ENCODE measurements at places on chromosomes 1 and 21.
A peak's percentile ranks its signal among the peaks of the same experiment; 100 is the strongest.

DNA sequence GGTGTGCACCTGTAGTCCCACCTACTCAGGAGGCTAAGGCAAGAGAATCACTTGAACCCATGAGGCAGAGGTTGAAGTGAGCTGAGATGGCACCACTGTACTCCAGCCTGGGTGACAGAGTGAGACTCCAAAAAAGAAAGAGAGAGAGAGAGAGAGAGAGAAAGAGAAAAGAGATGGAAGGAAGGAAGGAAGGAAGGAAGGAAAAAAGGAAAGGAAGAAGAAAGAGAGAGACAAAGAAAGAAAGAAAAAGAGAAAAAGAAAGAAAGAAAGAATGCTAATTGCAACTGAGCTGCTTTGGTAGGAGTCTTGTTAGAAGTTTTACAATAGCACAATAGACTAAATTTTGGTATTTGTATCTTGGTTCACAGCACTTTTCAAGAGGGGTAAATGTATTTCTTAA is 25.7 kb downstream of the TESK2 start:
- DNase-seq = no peak

DNA sequence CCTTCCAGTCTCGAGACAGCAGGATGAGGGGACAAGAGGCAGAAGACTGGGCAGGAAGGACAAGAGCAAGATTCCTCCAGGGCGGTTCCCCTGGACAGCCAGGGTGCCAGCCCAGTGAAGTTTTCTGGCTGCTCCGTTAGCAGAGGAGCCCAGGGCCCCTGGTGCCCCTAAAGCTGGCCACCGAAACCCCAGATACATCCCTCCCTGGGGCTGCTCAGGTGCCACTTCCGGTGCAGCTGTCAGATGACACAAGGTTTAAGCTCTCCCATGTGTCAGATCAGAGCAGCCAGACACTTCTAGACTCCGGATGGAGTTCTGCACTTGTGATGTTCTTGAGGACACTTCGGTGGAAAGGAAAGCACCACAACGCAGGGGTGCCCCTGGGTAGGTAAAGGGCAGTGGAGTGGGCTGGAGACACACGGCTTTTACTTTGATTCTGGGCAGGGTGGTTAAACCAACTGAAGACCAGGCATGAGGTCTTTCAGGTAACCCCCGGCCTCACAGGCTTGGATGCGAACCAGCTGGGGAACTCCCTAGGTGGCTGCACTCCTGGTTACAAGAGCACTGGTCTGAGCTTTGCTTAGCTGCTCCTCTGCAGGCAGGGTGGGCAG is 85.7 kb downstream of the ITPKB start:
- DNase-seq = no peak

GRCh38 chr1:117585086-117585485 is 20.8 kb upstream of the TENT5C start:
- no peak for DNase-seq

- DNase-seq = no peak
These were observed 71.3 kb downstream of the HLX start for GRCh38 chr1:220950576-220950975.

GRCh38 chr1:47616906-47617305 is 179.1 kb downstream of the FOXD2 start:
- no peak for DNase-seq

GRCh38 chr21:17139696-17140095 is 373.1 kb upstream of the CXADR start:
- no peak for DNase-seq

DNA sequence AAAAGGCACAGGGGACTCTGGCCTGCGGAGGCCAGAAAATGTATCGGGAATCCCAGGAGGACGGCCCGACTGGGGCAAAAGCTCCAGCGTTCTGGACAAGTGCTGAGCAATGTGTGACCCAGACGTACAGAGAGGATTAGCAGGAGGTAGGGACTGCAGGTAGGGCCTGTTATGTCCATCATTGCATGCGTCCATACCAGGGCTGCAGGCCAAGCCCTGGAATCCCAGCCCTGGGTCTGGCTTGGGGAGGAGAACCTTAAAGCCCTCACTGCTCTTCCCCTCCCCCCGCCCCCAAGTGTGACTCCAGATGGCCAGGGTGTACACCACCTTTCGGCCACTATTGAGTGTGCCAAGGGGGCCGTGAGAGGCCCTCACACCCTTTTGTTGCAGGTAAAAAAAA is 2.0 kb downstream of the RNF207 start:
- no peak for DNase-seq

GRCh38 chr1:40802742-40803113 is 19.1 kb downstream of the KCNQ4 start:
- DNase-seq = no peak

DNA sequence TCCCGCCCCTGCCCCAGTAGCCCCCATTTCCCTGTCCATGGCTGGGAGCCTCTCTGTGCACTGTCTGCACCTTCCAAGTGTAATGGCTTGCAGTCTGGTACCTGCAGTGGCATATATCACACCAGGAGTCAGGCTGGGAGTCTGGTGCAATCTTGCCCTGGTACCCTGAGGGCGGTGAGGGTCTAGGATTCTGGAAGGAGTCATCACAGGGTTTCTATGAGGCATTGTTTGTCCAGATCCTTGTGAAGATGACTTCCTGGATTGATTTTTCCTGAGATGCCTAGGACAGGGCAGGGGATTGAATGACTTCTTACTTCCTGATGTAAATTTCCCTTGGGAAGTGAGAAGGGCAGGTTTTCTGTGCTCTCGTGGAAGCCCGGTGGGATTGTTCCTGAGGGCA is 5.9 kb upstream of the PKP1 start:
- no peak for DNase-seq

GRCh38 chr1:154607106-154607608 is 829 bp downstream of the ADAR start:
- DNase-seq = no peak

DNA sequence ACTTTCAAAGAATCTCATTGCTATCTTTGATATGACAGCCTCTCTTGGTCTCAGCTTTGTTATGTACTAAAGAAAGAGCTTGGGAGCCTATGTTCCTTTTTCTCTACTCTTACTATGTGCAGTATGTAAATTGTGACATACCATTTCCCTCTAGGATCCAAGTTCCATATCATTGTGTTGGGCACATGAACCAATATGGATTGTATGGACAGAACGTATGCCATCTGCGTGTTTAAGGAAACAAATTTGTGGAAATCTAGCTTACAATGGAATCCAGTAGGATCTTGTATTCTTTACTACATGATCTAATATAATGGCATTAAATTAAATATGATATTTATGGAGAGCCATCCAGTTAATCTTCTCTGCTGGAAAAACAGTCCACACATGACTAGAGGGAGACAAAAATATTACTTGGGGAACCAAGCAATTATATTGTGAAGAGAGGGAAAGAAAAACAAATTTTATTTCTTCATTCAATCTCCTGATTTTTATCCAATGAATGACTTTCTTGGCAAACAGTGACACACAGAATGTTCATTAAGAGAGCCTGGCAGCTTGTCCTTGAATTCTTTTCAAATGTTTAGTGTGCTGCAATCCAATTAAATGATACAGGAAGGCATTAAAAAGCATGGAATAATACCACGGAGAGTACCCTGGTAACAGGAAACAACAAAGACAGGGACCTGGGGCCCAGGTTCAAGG is 106.5 kb upstream of the DAB1 start:
- no peak for DNase-seq

- DNase-seq = no peak
These were observed 37.4 kb downstream of the CFAP74 start for GRCh38 chr1:1966071-1966740.

GRCh38 chr21:41722052-41723018 is 44.5 kb downstream of the RIPK4 start:
- no peak for DNase-seq

DNA sequence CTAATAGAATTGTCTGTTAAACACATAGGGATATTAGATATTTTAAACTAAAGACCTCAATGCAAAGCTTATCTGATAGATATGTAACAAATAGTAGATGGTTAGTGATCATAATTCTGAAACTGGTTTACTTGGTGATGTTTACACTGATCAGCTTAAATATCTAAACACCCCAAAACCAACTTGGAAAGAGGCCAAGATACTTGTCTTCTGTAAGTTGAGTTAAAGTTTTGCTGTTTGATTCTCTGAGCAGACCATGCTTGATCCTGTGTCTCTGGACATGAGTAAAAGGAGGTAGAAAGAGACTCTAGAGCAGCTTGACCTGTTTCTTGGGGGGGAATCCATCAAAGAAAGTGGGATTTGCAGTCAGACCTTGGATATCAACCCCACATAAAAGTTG is 107.5 kb downstream of the NEK7 start:
- no peak for DNase-seq

DNA sequence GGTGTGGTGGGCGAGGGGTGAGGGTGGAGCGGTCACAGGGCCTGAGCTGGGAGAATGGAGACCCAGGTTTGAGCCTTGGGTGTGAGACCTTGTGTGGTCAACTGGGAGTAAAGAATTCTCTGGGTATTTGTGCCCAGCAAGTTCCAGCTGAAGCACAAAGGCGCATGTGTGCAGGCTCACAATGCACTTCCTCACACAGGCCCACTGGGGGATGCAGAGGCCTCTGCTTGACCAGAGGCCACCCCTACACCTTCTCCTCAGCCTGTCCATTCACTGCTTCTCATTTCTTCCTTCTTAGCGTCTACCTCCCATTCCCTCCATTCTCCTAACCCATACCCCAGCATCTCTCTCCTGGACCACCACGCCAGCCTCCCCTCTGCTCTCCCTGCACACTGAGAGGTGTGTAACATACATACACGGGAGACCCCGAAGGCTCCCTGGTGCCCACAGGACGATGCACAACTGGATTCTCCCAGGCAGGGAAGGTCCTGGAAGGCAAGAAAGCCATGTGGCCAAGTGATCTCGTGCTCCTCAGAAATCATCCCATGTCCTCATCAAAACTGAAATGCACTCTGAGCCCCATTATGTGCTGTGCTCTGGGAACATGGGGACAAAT is 12.3 kb upstream of the TTC39A start:
- DNase-seq = no peak

DNA sequence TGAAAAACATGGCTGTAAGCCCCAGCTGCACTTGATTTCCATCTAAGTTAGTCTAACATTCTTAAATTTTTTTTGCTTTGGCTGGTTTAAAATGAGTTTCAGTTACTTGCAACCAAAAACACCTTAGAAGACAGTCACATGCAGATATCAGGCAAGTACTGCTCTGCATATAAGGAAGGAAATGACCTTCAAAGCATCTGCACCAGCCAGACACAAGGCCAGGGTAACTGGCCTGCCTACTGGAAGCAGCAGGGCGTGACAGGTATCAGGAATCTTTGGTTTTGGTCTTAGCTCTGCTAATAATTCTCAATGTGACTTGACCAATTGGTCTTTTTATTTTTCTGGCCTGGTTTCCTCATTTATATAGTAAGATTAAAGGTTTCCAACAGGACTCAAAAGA is 33.5 kb downstream of the SCYL3 start:
- DNase-seq = no peak

DNA sequence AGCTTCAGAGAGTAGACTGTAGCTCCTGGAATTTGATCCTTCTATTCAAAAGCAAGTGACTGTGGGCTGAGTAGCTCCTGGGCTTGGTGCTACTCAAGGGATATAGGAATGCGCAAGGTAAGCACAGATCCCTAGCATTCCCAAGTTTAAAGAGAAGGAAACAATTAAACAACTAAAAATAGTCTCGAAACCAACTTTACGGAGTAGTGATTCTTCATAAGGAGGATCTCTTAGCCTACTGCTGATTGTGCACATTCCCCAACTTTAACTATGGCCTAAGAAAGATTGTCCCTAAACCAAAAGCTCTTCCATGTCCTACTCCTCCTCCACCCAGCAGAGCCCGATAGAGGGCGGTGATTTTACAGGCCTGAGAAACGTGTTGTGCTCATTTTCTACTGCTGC is 226.5 kb upstream of the CAMK1G start:
- DNase-seq = no peak

GRCh38 chr1:245096311-245097066 is 58.3 kb upstream of the KIF26B start:
- no peak for DNase-seq

GRCh38 chr1:167328306-167328815 is 107.7 kb downstream of the POU2F1 start:
- DNase-seq = no peak

DNA sequence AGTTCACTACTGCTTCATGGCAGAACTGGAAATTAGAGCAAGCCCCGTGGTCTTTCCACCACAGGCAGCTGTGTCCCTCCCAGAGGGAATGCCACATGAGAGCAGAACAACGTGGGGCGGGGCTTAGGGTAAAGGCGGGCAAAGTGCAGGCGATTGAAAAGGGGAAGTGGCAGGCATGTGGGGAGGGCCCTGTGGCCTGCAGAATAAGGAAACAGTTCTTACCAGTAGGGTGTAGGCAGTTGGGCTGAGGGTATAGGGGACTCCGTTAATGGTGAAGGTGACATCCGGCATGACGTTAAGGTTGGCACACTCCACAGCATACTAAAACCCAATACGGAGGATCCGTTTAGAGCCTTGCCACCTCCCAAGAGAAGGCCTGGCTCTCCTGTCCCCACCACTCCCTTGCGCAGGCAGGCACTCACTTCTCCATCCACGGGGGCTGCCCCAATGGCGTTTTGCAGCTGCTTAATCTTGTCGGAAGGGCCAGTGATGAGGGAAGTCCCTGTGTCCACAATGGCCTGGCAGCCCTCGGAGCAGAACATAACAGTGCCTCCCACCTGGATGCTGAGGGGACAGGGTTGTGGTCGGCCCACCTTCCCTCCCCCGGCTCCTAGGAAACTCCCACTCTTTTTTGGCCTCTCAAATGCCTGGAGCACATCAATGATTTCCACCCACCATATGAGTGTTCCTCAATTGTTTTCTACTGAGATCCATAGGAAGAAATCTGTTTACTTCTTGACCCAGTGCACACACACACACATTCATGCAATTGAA is 9.1 kb upstream of the RAB7B start:
- peak; percentile 21 for DNase-seq

- DNase-seq = no peak
These were observed 120.9 kb downstream of the USP25 start for GRCh38 chr21:15850645-15851044.

- DNase-seq = no peak
These were observed 17.1 kb downstream of the ZNF362 start for GRCh38 chr1:33273406-33273805.

GRCh38 chr1:168676029-168676812 is 52.8 kb downstream of the DPT start:
- DNase-seq = no peak

GRCh38 chr1:14909920-14910460 is 243.6 kb upstream of the TMEM51 start:
- no peak for DNase-seq

DNA sequence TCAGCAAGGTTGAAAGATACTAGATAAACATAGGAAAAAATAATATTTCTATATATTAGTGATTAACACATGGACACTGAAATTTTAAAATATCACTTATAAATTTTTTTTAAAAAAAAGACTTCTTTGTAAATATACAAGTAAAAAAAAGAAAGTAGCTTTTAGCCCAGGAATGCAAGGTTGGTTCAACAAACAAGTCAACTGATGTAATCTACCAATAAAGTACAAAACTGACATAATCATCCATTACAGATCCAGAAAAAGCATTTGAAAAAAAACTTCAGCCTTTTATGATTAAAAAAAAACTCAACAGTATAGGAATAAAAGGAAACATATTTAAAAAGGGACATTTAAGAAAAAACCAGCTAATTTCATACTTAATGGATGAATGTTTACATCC is 48.4 kb downstream of the TRMT1L start:
- DNase-seq = no peak

- peak; percentile 11 for DNase-seq
These were observed 165.3 kb downstream of the LRRC7 start for GRCh38 chr1:69733061-69733460.
